ENCODE measurements at places on chromosomes 11 and 22. TPM values are rescaled to one million over a fixed set of nuclear protein-coding genes. Genes with fewer than 3 reads are reported as not detected.

- DNase-seq: no peak
Measured at GRCh38 chr11:1167751-1168231, 10.0 kb downstream of the MUC5AC start.

MIAT gene
- 51.9 TPM for total RNA-seq

CATSPERZ gene
- 0.67 TPM for total RNA-seq

DBX1 gene
- total RNA-seq: not detected

DNA sequence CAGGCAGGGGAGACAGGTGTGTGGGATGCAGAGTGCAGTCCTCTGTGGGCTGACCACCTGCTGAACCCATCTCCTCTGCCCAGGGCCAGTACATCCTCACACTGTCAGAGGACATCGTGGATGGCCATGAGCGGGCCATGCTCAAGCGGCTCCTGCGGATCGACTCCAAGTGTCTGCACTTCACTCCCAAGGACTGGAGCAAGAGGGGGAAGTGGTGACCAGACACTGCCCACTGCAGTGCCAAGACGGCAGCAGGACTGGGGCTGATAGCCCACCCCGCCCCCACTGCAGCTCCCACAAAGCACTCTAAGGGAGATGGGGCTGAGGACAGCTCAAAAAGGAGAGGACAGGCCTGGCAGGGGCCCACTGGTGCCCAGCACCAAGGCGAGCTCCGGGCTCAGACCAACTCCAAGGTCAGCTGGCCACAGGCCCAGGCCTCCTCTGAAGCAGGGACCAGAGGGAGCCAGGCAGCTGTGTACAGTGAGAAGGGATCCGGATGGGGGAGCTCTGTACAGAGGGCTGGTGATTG is 1.6 kb downstream of the RNASEH2C start:
- no peak for DNase-seq

TRIM22 gene
- total RNA-seq: 292 TPM

NTM gene
- total RNA-seq: not detected

DNA sequence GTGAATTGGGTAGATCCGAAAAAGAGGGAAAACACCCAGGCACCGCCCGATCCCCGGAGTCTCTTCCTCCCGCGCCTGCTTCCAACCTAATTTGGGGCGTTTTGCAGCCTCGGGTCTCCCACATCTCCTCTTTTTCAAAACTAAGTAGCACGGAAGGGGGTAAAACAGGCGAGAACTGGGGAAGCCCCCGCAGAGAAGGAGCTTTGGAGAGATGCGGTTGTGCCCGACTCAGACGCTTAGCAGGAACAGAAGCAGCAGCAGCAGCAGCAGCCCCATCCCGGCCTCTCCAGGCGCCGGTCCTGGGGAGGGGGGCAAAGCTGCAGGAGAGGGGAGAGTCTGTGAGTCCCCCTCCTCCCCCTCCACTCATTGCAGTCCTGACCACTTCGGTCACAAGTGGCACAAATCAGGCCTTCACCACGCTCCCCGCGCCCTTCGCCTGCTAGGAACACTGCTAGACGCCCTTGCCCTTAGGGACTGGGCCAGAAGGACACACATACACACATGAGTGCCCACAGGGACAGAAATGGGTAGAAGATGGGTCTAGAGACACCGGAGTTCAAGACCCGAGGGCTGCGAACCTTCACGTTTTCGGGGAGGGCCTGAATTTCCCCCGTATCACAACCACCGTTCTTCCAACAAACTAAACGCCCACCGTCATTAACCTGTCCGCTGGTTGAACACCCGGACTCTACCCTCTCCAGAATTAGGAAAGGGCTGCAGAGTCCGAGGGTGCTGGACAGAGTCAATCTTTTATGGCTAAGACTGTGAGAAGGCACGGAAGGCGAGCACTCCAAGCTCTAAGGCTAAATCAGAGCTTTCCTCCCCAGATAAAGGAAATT is 98.3 kb upstream of the HSD17B12 start:
- no peak for DNase-seq

C11orf98 gene
- total RNA-seq: 73.5 TPM

DNA sequence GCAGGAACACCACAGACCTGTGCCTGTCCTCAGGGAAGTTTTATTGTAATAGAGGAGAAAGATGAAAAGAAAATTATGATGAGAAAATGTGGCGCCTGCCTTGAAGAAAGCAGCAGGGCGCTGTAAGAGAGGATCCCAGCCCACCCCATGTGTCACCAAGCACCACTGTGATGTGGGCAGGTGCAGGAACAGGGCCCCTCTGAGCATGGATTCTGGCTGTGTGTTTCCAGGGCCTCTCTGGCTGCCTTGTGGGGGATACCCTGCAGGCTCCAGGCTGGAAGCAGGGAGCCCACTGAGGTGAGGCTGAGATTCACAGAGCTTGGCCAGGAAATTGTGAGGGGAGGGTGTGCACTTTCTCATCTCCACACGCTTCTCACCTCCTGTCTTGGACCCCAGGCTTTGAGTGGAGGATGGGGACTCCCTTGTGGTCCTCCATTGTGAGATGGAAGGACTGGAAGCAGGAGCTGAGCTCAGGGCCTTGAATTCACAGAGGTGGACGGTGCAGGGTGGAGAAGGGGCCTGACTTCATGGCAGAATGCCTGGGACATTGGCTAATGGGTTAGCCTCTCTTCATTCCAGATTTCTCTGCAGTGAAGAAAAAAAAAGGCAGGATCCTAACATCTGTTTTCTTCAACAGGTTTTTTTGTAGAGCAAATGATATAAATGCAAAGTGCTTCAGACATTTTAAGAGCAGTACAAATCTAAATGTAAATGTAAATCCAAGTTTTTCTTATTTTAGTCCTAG is 246.6 kb upstream of the B3GAT1 start:
- DNase-seq: no peak

DNA sequence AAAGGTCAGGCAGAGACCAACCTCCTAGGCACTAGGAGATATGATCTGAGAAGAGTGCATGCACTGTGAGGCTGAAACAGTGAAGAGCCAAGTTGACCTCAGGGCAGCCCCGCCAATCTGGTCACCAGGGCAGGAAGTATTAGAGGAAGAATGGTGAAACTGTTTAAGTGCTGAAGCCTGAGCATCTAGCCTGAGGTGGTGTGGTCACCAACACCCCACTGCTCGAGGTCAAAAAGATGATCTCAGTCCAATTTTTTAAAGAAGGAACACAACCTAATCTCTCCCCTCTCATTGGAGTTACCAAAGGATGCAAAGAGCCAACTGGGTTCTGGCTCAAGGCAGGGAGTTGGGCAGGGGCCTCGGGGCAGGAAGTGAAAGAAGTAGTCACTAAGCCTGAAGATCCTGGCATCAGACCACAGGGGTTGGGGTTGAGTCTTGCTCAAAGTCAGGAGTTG is 4.0 kb downstream of the APBB1 start:
- DNase-seq: peak; percentile 84

DNA sequence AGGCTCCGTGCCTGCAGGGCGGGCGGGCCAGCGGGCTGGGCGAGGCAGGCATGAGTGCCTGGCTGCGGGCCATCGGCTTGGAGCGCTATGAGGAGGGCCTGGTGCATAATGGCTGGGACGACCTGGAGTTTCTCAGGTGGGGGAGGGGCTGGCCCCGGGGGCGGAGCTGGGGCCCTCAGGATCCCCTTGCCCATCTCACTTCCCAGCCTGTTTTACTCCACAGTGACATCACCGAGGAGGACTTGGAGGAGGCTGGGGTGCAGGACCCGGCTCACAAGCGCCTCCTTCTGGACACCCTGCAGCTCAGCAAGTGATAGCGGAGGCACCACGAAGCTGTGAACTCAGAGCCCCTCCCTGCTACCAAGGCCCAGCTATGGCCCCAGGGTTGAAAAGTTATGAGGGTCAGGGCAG is 5.9 kb downstream of the PHOX2A start:
- DNase-seq: peak; percentile 66

Data from activated naive CD4-positive, alpha-beta T cell treated with anti-CD3 and anti-CD28 coated beads for 36 hours (primary cell).